AG04450 (cell line): ENCODE measurements at places on chromosomes 2 and 18. TPM values are rescaled to one million over a fixed set of nuclear protein-coding genes. Genes with fewer than 3 reads are reported as not detected.

The ZC3H6 gene
- 1.5 and 1.9 TPM in 2 replicates for polyA plus RNA-seq

GRCh38 chr2:53969968-53970723 lies 647 bp downstream of the PSME4 start:
- no peak for DNase-seq

DNA sequence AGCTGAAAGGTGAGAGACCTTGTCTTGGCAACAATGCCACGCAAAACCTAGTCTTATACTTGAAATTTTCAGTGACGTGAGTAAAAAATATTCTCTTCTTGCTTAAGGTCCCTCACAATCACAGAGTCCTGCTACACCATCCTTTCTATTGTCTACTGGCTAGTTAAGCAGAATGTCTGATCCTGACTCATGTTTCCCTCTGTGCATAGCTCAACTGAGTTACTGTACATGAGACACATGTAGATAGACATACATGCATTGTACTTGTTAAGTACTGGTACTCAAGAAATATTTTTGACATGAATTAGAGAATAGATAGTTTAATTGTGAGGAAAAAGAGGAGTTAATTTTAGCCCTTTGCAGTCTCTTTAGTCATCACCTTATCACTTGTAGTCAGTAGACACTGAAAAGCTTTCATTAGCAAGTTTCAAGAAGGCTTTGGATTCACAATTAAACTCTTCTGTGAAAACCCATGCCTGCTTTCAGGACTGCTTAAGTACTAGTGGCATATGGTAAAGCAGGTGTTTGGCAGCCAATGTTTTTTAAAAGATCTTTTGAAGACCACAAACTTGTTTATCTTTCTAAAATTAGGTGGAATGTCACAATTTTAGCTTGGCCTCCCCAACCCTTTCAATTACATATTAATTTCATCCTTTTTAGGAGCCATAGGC lies 158.7 kb upstream of the CCDC150 start:
- no peak for DNase-seq

The GRHL1 gene
- 0.55 and 0.64 TPM in 2 replicates for polyA plus RNA-seq

GRCh38 chr2:9099341-9099751 lies 95.9 kb upstream of the MBOAT2 start:
- DNase-seq = no peak

DNA sequence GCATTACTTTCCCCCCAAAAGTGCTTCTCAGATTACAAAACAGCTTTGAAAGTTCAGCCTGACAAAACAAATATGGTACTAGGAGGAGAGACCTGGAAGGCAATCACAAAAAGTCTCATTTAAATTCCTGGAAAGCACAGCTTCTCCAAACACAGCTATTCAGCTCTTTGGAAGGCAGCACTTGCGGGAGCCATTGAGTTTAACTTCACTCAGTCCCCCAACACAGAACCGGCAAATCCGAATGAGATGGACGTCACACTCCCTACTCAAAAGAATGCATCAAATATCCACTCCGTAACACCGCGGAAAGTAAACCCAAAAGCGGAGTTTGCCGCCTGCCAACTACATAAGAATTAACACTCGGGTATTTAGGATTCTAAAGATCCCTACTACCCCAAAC lies 638 bp downstream of the ST6GAL2 start:
- no peak for DNase-seq

- no peak for DNase-seq
These were observed 11.1 kb downstream of the LIMS2 start for GRCh38 chr2:127664065-127664894.

DNA sequence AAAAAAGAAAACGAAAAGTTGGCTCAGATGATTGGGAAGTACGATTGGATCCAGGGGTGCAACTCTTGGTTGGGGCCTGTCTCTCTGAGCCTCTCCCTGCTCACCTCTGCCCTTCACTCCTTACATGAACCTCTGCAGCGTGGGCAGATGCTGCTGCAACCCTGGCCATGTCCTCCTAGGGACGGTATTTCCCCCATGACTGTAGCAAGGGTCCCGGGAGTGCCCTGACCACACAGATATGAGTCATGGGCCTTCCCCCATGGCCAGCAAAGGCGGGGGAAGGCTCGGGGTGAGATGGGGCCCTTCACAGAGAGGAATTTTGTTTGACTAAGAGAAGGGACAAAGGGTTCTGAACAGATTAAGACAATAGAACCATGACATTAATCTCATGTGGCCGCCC lies 129.0 kb downstream of the NCK2 start:
- DNase-seq = no peak

The FOXD4L1 gene
- 0.02 TPM in 1 of 2 replicates, not detected in the other for polyA plus RNA-seq

- DNase-seq = no peak
These were observed 12.6 kb downstream of the RTP5 start for GRCh38 chr2:241882091-241882625.

DNA sequence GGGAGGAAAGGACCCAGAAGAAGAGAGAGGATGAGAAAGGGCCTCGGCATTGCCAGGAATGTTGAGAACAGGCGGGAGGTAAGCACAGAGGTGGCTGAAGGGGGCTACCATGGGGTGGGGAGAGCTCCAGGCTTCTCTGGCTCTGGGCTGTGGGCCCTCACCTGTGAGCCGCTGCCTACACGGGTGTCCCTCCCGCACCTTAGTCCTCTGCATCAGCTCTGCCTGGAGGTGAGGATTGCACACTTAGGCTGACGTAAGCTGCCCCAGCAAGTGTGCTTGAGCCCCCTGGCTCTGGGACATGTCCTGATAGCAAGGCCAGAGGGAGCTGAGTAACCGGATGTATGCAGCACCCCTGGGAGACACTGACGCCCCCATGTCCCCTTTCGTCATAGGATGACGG lies 33.9 kb downstream of the TMEM18 start:
- DNase-seq = no peak

DNA sequence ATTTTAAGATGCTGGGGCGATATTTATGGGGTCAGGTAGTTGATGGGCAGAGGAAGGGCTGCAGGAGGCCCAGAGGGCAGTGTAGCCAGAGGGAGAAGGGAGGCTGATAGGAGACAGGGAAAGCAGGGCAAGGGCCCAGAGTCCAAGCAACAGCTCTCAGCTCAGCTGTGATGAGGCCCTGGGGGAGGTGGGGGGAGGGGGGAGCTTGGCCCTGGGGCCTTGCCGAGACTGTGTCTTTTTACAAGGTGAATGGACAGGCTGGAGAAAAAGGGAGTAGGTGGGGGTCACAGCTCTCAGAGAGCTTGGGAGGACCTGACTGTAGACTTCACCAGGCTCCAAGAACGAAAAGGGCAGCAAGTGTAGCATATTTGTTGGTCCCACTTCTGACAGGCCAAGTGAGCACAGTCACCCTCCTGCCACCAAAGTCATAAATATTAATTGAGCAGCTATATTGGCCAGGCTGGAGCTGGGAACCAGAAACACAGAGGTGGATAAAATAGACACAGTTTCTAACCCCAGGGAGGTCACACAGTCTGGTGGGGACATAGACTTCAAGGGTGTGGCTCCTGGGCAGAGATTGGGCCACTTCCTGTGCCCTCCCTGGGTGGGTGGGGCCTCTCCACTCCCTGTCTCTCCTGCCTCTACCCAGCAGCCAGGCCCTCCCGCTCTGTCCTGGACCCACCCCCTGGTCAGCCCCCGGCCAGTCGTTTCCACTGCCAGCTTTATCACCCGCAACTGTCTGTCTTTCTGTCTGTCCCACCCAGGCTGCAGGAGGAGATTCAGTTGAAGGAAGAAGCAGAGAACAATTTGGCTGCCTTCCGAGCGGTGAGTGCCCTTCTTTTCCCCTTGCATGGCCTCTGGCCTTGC lies 1.4 kb downstream of the DES start:
- no peak for DNase-seq

GRCh38 chr2:23157812-23158211 lies 227.2 kb upstream of the KLHL29 start:
- no peak for DNase-seq

The ABCG5 gene
- not detected in 2 replicates for polyA plus RNA-seq

GRCh38 chr2:147204102-147204501 lies 640.7 kb upstream of the ACVR2A start:
- no peak for DNase-seq

DNA sequence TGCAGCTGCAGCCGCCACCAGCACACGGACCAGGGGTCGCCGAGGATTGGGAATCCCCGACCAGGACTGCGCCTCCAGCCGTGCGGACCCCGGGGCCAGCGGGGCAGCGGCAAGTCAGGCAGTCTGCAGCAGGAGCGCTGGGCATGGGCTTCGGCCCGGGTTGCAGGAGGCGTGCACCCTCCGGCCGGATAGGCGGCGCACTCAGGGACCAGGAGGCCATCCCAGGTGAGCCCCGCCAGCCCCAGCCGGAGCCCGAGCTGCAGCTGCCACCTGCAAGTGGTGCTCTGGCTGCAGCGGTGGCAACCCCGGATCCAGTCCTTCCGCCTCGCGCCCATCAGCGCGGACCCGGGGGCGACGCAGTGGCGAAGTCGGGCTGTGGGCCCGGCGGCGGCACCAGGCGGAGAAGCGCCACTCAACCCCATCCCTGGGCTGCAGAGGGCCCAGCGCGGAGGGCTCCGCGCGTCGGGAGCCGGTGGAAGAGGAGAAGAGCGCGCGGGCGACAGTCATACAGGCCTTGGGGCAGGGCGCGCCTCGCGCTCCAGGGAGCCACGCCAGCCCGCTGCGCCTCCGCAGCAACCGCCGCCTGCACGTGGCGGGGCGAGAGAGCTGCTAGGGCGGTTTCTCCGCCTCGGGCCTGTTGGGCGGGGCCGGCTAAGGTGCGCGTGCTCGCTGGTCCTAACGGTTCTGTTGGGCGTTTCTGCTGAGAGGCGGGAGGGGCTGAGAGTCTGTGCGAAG lies 73.8 kb downstream of the RPIA start:
- DNase-seq = no peak

The FEV gene
- polyA plus RNA-seq = not detected in 2 replicates

DNA sequence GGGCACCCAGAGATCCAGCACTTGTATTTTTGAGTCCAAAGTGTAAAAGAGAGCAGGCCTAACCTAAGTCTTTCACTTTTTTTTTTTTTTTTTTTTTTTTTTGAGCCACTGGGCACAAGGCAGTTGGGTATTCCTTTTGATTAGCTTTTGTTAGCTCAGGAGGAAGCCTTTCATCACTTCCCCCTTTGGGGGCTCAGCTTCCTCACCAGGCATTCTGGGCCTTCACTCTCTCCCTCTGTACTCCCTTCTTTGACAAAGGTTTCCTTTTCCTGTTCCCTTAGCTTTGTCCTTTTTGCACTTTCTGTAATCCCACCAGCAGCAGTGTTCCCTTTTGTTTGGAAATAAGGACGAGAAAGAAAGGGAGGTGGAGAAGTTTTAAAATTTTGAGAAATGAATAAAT lies 88.2 kb downstream of the PKP4 start:
- no peak for DNase-seq

DNA sequence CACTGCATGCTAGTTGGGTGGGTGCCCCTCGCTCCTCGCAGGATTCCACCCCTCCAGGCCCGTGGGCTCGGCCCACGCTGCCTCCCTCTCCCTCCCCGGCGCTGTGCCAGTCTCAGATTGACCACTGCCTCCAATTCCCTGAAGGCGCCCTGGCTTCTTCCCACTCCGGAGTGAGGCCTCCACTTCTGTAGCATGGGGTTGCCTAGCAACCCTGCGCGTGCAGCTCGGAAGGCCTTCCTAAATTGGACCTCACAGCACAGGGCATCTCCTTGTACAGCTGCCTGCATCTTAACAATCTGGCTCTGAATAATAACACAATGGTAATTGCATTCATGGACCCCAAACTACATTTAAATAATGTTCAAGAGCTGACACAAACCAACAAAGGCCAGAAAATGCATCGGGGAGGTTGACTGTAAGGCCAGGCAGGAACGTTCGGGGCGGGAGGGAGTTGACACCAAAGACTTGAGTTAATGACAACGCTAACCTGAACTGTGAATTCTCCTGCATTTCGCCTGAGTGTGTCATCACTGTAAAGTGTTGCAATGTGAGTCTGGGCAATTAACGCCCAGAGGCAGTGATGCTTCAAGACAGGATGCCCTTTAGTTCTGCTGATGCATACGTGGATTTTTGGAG lies 222.9 kb downstream of the ZBTB7C start:
- DNase-seq = no peak

DNA sequence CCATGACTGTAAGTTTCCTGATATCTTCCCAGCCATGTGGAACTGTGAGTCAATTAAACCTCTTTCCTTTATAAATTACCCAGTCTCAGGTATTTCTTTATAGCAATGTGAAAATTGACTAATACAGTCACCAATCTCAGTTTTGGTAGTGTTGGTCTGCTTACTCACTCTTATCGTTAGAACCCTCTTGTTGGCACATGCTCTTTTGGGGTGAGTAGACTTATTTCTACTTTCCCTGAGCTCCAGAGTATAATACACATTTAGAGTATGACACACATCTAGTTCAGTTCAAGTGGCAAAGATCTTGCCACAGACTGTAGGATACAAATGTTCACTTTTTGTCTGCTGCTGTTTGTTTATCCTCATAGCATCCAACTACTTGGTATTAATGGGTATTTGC lies 347.5 kb upstream of the CELF4 start:
- no peak for DNase-seq

The PTPN18 gene
- 10.1 and 11.6 TPM in 2 replicates for polyA plus RNA-seq

The PTCD3 gene
- polyA plus RNA-seq = 71.8 and 90.2 TPM in 2 replicates

GRCh38 chr2:172085460-172086159 lies at the start of gene DLX1:
Gene DLX1 (plus strand): TSS chr2:172085507. CDS start chr2:172085678, 171 bp downstream.
- DNase-seq = no peak

DNA sequence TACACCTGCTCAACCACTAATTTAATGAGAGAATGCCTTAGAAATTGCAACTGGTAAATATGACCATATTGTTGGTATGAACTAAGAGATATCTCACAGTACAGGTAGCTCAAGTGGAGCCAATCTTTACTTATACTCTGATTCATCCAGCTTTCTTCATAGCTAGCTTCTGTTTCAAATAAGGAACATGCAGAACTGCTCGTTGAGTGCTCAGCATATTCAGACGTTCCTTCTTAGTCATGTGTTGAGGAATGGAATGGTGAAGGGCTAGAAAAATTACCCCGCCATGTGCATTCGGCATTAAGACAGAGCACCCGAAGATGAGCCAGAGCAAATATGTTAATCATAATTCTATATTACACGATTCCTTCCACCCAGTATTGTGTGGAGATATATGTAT lies 144.0 kb upstream of the VRK2 start:
- DNase-seq = no peak

DNA sequence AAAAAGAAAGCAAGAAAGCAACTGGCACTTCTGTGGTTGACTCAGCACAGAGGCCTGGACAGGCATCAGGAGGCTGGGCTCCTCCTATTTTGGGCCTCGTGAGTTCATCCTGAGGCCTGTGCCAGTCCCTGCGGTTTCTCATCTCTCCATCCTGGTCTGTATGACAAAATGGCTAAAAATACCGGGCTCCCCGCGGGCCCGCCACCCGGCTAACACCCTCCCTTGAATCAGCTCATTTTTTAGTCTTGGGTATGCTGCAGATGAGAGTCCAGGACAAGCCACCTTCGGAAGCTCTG lies 62.3 kb upstream of the YWHAQ start:
- no peak for DNase-seq

The POTEI gene
- polyA plus RNA-seq = not detected in 2 replicates

The GPR39 gene
- 2.9 and 3.6 TPM in 2 replicates for polyA plus RNA-seq

DNA sequence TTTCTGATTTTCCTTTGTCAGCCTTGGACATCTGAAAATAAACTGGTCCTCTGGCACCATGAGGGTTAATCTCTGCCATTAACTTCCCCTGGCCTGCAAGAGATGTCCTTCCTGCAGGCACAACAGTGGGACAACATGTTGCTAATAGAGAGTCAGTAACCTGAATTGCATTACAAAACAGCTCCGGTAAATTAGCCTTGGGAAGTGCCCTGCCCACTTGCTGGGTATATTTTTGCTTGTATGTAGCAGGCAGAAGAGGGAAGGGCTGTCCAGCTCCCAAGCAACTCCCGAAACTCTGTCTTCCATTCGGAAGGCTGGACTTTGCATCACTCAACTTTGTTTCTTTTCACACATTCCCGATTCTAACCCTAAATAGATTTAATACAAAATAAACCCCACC lies 104.4 kb upstream of the ATP8B1 start:
- no peak for DNase-seq

GRCh38 chr2:196275646-196276352 lies 104.4 kb upstream of the STK17B start:
- no peak for DNase-seq
